ENCODE measurements at places on chromosomes 4 and X.

- no peak for DNase-seq
These were observed 138.9 kb upstream of the IL1RAPL2 start for GRCh38 chrX:104427073-104427472.

- no peak for DNase-seq
These were observed 207.4 kb upstream of the JADE1 start for GRCh38 chr4:128601991-128602695.

DNA sequence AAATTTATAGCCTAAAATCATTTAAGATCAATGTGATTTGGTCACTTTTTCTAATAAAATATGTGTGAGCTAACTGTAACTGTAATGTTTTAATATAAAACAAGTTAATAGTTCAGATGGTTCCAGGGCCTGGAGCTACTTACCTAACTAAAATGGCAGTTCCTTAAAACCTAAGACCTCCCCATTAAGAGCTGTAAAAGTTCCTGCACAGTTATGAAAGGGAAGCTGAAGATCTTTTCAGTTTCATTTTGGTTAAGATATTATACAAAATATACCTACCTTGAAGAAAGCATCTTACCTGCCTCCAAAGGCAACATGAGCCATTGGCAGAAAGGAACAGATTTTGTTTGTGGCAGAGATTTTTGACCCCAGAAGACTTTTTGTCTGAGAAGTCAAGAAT lies 30.1 kb downstream of the HPF1 start:
- no peak for DNase-seq

DNA sequence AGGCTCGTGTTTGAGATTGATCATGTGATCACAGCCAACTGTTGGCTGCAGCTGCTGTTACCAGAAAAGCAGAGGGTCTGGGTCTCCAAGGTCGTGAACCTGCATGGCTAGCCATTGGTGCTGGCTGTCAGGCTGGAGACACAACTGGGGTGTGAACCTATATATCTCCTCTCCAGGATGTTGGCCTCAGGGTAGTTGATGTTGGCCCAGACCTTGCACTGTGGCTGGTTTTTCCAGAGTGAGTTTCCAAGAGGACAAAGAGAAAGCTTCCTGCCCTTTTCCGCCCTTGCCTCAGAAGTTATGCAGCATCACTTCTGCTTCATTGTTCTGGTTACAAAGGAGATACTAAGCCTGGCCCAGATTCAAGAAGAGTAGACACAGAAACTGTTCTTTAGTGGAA lies 607.8 kb upstream of the HS3ST1 start:
- no peak for DNase-seq

- no peak for DNase-seq
These were observed 354.1 kb downstream of the CAMK2D start for GRCh38 chr4:113407409-113407808.

GRCh38 chr4:183366206-183366835 lies 44.1 kb upstream of the CLDN24 start:
- DNase-seq: no peak

GRCh38 chr4:42716996-42717395 lies 60.1 kb upstream of the ATP8A1 start:
- DNase-seq: no peak

GRCh38 chr4:139171876-139172691 lies 4.9 kb downstream of the ELF2 start:
- DNase-seq: no peak

GRCh38 chr4:153210727-153211126 lies 6.5 kb downstream of the TRIM2 start:
- no peak for DNase-seq

GRCh38 chrX:3257471-3257870 lies 89.0 kb downstream of the MXRA5 start:
- DNase-seq: no peak

DNA sequence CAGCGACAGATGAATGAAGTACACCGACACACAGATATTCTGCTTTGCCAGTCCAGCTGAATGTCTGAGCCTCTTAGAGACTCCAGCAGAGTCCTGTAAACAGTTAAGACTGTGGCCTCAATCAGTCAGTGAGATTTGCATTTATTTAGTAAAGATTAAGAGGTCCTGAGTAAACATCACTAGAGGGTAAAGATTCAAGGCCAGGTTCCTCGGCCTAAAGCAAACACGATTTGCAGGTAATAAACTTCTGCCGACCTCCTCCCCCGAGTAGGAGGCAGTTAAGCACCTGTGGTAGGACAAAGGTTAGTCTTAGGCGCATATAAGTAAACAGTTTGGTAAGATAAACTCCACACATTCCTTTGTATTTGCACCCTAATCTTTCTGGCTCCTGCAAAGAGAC lies 99.6 kb downstream of the CFAP47 start:
- DNase-seq: no peak

DNA sequence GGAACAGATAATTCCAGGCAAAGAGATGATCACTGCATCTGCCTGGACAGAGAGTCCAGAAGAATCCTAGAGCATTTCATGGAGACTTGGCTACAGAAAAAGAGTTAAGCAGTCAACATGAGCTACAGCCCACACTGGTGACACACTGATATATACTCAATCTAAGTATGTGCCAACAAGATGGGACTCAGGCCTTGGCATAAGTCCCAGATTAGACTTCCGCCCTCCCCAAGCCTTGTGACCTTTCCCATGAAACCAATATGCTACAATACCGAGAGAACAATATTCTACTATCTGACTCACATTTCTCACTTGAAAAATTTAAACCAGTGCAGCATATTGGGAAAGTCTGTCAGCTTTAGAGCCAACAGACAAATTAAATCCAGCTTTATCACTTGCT lies 65.7 kb upstream of the SLITRK2 start:
- DNase-seq: no peak

DNA sequence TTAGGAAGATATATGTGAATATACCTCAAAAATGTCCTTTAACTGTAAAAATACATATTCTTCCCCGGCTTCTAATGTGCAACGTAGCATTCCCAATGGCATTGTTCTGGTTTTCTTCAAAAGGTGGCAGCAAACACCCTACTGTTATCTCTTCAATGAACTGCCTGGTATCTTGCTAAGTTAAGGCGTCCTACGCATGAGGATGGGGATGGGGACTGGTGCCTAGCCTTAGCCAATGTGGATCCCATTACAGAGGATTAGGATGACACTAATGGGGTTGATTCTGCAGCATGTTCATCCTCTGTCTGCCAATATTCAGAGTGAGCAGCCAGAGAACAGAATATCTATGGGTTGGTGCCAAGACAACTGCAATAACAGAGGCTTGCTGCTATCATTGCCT lies 334.9 kb upstream of the ADGRL3 start:
- no peak for DNase-seq

DNA sequence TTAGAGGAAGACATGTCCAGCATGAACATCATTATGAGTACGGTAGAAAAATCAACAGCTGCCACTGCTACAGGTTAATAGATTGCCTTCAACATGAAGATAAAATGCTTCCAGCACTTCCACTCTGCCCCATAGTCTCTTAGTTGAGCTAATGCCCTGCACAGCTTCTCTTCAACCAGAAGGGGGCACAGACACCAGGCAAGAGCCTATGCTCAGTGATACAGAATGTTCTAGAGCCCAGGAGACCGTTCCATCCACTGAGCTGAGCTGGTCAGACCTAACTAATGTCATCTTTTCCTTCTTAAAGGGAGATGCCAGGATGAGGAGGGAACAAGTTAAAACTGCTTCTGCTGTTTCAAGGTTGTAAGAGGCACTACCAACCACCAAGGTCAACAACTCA lies 42.2 kb downstream of the SMIM10L2A start:
- no peak for DNase-seq

GRCh38 chrX:18994713-18995112 lies 10.8 kb upstream of the PHKA2 start:
- no peak for DNase-seq

- DNase-seq: no peak
These were observed 13.5 kb downstream of the PRKX start for GRCh38 chrX:3699821-3700381.

DNA sequence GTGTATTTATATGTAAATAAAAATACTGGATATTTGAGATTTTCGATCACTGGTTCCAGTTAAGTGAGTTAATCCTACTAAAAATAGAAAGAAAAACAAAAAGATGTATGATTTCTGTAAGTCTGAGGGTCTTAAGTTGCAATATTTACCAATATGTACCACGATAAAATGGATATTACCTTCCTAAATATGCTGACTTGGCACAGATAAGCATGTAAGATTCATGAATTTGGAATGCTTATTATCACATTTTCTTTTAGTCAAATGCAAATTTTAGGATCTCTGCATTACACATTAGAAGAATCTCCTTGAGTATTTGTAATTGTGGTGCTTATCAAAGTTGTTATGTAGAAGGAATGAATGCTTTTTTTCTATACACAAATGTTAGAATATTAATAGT lies 1018.3 kb upstream of the GRID2 start:
- no peak for DNase-seq

- no peak for DNase-seq
These were observed 110.8 kb upstream of the AFF2 start for GRCh38 chrX:148389629-148390028.

GRCh38 chrX:110532581-110532931 lies 173.9 kb downstream of the RTL9 start:
- DNase-seq: no peak

DNA sequence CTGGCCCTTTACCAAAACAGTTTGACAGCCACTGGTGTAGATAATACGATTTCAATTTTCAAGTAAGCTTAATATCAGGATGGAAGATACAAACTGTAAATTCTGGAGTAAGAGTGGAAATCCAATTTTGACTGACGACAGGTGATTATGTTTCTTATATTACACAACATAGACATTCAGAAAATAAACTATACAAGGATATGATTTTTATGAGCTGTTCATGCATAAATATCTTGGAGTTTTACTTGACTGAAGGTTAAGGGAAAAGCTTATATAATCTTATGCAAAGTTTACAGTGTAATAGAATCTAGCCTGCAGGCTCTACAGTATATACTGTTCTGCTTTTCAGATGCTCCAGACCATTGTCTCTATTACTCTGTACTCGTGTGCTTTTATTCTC lies 1672.3 kb downstream of the ARAP2 start:
- DNase-seq: no peak

- DNase-seq: no peak
These were observed 102.9 kb upstream of the ARSJ start for GRCh38 chr4:114082348-114082747.

GRCh38 chrX:1336331-1336943 lies at the start of gene IL3RA:
IL3RA (plus strand) TSS chrX:1336785; CDS start chrX:1341766, 4,981 bp downstream.
- DNase-seq: peak; percentile 14

DNA sequence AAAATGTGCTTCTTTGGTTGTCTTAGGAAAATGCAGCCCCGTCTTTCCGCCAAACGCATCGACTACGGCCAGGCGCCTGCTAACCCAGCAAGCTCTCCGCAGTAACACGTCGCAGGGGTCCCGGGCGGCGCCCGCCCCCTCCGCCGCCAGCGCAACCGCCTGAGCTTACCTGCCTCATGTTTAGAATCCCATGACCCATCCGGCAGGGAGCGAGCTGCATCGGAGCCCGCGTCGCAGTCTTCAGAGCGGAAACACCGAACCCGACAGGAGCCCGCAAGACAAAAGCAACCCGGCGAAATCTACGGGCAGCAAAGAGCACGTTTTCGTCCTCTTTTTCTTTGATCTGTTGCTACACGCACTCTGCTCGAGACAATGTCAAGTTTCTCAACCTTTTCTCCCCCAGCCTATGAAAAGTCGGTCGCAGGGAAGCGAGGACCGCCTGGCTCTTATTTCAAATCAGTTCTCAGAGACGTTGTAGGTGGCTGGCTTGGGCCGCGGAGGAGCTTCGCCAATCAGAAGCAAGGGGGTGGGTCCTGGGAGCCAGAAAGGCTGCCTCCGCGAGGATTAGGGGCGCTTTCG lies at the start of gene MID1:
Gene MID1, minus strand, starts transcription at position 465 of the 579 bp plus-strand sequence. CDS start 53,038 bp downstream, outside the sequence.
- DNase-seq: no peak

DNA sequence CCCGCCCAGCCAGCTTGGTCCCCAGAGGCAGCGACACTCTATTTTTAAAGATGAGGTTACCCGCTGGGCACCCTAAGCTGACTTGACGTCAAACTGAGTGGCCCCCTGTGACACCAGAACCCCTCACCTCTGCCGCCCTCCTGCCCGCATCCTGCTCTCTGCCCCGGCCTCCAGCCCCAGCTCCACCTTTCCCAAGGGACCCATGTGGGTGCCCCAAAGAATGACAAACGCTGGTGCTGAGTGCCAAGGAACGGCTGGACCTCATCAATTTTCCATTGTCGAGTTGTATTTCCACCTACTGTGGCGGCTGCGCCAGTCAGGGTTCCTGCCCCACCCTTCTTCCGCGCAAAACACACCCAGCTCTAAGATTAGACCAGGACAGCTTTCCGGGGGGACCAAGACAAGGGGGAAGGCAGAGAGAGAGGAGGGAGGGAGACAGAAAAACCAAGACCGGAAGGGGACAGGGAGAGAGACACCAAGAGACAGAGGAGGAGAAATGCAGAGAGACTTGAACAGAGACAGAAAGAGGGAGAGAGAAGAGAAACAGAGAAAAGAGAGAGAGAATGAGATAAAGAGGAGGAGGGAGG lies 2.0 kb downstream of the PRKX start:
- DNase-seq: no peak

- no peak for DNase-seq
These were observed 189.5 kb upstream of the TAPT1 start for GRCh38 chr4:16415751-16416150.

- no peak for DNase-seq
These were observed 81.4 kb downstream of the RBM47 start for GRCh38 chr4:40548256-40548655.

GRCh38 chr4:98150092-98150761 lies 7.0 kb upstream of the STPG2 start:
- DNase-seq: no peak

GRCh38 chrX:49303346-49303745 lies at the start of gene GAGE10:
GAGE10 (plus strand) TSS chrX:49303646; CDS start chrX:49304860, 1,214 bp downstream.
- DNase-seq: no peak

- DNase-seq: no peak
These were observed 841 bp downstream of the ACOT9 start for GRCh38 chrX:23742174-23742696.

DNA sequence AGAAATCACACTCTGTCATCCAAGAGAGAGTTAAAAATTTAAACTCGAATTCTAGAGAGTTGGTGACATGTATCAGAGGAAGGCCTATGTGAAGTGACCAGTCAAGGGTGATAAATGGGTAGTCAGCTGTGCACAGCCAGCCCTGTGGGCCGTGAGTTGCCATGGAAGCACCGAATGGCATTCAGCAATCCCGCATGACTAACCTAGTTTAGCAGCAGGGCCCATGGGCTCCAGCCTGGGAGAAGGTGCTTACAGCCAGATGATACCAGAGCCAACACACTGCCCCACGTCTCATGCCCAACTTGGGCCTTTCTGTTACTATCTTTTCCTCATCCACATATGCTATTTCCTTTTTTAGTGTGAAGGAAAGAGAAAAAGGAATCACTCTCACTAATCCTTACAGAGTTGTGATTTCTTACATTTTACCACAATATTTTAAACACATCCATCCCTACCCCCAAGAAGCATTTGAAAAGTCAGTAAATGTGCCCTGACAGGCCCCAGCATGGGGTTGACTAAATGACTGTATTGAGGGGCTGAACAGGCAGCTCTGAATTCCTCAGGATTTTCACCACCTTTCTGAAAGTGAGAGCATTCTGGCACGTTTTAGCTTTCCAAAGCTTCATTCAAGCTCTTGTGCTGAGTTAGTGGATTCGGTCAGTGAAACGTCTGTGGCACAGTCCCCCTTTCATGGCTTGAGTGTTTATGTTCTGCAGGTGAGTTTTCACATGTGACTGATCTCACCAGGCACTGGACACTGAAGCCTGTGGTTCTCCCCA lies 104.2 kb downstream of the AFF1 start:
- DNase-seq: no peak

GRCh38 chr4:143054971-143055370 lies 129.7 kb upstream of the USP38 start:
- no peak for DNase-seq

- DNase-seq: peak; percentile 5
These were observed 42.2 kb upstream of the SMIM10 start for GRCh38 chrX:134948333-134949241.

- peak; percentile 79 for DNase-seq
These were observed 127.0 kb downstream of the IL15 start for GRCh38 chr4:141763374-141763773.
